A172 (cell line): ENCODE measurements at places on chromosomes 4 and X. TPM values are rescaled to one million over a fixed set of nuclear protein-coding genes. Genes with fewer than 3 reads are reported as not detected.

The MAGEC3 gene
- not detected in 2 replicates for total RNA-seq

The NDNF gene
- 0.14 and 0.29 TPM in 2 replicates for total RNA-seq

The POU4F2 gene
- not detected in 2 replicates for total RNA-seq

The HSFX4 gene
- total RNA-seq, result not detected in 2 replicates

The FNIP2 gene
- 8.0 and 10.8 TPM in 2 replicates for total RNA-seq

The STAP1 gene
- not detected in 2 replicates for total RNA-seq

The NLGN3 gene
- 0.22 and 0.72 TPM in 2 replicates for total RNA-seq

The SYTL4 gene
- 5.4 and 5.7 TPM in 2 replicates for total RNA-seq

The TLR6 gene
- total RNA-seq, result 8.1 and 11.0 TPM in 2 replicates

The AP1S2 gene
- 125 and 223 TPM in 2 replicates for total RNA-seq

The KLHL8 gene
- total RNA-seq, result 7.3 and 8.5 TPM in 2 replicates

The AFM gene
- not detected in 2 replicates for total RNA-seq

The FHDC1 gene
- total RNA-seq, result 0.40 and 0.62 TPM in 2 replicates
